ENCODE measurements at places on chromosomes 16 and 17.

GRCh38 chr17:60823515-60823914 lies 145.9 kb downstream of the BCAS3 start:
- DNase-seq, result no peak

- no peak for DNase-seq
Measured at GRCh38 chr17:68356520-68356919, 65.2 kb downstream of the ARSG start.

- no peak for DNase-seq
Measured at GRCh38 chr17:2749058-2749783, at the start of gene CCDC92B. Gene CCDC92B (minus strand): TSS chr17:2749652. CDS start chr17:2735145, 14,507 bp downstream.

- DNase-seq, result peak; percentile 26
Measured at GRCh38 chr17:41695954-41696757, 7.5 kb downstream of the EIF1 start.

- DNase-seq, result no peak
Measured at GRCh38 chr17:66531851-66532295, 229.5 kb downstream of the PRKCA start.

DNA sequence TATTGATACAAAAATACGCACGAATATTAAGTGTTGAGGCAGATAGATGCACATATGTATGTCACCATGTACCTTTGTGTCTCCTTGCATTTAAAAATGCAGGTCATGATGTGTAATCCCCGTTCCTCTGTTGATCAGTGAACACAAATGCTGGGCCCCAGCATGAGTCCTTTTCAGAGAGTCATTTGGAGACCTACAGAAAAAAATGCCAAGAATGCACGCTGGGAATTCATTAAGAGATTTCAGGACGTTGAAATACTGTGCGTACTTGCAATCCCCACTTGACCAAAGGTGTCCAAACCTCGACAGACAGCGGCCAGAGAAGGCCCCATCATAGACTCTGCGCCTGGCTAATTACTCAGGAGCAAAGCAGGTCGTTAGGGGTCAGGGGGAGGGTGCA lies 496.0 kb downstream of the MAF start:
- no peak for DNase-seq

GRCh38 chr16:14444979-14445810 lies 184.9 kb downstream of the PARN start:
- DNase-seq, result no peak

DNA sequence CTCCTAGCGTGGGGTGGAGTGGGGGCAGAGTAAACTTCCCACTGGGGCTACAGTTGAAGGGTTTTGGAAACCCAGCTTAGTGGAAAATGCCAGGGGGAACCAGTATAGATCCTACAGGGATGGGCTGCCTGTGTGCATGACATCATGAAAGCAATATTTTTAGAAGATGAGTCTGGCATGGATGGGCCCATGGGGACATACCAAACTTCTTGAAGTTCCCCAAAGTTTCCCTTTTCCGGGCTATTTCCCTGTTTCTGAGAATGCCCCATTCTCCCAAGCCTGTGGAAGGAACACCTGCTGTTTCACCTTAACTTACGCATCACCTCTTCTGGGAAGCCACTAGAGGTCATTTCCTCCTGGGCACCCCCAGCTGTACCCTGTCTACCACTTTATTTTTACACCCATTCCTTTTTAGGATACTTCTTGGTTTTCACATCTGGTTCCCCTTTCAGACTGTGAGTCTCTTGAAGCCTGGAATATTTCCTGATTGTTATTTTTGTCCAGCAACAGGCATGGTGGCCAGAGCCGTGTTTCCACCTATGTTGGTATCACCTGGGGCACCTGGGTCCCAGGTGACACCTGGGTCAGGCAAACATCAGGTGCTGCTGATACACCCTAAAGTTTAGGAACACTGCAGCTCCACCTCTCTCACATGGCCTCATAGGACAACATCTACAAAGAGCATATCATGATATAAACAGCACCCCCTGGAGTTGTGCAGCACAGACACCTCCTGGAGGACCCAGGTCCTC lies 9.8 kb downstream of the SOCS3 start:
- DNase-seq, result no peak

- peak; percentile 54 for DNase-seq
Measured at GRCh38 chr17:42111871-42112551, 503 bp downstream of the DHX58 start.

DNA sequence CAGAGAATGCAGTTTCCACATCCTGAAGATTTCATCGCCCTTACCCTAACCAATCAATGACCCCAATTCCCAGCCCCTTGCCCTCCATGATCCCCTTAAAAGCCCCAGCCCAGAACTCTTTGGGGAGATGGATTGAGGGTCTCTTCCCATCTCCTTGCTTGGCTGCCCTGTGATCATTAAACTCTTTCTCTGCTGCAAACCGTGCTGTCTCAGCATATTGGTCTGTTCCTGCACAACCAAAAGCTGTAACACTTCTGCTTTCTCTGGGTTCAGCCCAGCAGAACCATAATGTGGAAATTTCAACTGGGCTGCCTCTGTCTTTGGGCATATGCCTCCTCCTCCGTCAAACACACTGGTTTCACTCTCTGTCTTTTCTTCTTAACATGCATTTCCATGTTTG lies 67.0 kb upstream of the NLRP1 start:
- DNase-seq, result no peak

GRCh38 chr17:4672751-4673150 lies 31.2 kb downstream of the PELP1 start:
- DNase-seq, result no peak

DNA sequence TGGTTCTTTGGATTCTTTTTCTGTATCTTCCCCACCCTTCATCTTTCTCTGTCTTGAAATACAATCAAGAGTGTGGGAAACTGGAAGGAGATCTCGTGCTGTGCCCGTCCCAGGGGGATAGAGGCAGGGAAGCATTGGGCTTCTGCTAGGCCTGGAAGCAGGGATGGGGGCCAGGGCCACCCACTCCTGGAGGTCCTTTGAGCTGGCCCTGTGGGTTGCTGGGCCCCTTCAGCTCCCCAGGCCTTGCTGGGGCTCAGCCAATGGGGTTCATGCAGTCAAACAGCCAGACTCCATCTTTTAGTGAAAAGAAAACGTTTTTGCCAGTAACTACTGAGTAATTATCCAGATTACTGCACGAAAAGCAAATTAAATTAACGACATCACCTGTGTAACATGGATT lies 67.8 kb downstream of the CCDC182 start:
- DNase-seq, result no peak

DNA sequence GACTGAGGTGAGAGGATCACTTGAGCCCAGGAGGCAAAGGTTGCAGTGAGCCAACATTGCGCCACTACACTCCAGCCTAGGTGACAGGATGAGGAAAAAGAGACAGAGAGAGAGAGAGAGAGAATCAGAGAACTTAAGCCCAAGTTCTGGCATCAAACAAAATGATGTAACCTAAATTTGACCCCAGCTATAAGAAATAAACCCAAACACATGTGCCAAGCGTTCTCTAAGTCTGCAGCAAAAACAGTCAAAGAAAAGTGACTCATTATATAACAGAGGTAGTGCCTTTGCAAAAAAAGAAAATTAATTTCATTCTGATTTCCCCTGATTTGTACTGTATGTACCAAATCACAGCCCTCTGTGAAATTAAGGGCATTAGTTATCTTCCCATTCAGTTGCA lies 89.5 kb downstream of the CDH11 start:
- no peak for DNase-seq

DNA sequence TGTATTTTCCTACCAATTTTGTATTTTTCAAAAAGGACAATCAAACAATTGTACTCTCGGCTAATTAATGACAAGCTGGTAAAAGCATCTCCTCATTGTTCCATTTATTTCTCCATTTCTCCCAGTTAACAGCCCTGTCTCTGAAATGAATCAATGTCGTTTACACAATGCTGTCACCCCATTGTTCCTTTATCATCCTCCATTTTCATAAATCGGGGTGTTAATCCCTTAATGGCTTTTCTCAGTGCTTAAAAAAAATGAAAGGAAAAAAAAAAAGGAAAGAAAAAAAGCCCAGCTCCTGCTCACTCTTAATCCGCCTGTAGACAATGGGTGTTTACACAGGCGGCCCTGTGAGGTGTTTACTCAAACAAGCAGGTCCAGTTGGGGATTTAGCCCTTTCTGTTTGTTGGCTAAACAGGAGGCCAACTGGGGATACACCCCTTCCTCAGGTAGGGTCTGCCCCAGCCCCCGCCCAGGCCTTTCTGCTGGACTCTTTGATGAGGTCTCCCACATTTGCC lies 86.8 kb upstream of the SALL1 start:
- no peak for DNase-seq

DNA sequence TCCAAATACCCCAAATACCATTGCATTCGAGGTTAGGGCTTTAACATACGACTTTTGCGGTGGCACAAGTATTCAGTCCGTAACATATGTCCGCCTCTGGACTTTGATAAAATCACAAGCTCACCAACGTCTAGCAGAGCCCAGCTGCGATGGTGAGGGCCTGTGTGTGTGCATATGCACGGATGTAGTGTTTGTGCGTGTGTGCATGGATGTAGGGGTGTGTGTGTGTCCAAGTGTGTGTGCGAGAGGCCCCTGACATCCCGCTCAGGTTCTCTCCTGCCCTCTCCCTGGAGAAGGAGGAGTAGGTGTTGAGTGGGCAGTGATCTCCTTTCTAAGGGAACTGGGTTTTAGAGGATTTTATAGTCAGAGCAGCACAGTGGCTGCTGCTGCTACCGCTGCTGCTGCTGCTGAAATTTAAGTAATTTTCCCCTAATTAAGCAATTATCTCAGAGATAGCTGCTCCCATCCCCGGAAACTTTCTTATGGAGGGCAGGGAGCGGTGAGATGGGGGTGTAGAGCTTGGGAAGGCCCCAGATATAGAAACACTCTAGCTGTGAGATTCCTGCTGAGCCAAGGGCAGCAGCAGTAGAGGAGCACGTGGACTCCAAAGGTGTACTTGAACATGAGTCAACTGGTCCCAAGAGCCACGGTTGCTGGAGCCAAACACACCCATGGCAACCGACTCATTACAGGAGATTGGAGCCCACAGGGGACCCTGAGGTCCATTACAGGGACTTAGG lies 121.7 kb upstream of the SDK2 start:
- no peak for DNase-seq

Data from thyroid gland (tissue), 4 donors.